Right ventricle myocardium superior (tissue), 1 donor: ENCODE measurements at places on chromosomes 1 and 21. TPM values are rescaled to one million over a fixed set of nuclear protein-coding genes. Genes with fewer than 3 reads are reported as not detected.

DNA sequence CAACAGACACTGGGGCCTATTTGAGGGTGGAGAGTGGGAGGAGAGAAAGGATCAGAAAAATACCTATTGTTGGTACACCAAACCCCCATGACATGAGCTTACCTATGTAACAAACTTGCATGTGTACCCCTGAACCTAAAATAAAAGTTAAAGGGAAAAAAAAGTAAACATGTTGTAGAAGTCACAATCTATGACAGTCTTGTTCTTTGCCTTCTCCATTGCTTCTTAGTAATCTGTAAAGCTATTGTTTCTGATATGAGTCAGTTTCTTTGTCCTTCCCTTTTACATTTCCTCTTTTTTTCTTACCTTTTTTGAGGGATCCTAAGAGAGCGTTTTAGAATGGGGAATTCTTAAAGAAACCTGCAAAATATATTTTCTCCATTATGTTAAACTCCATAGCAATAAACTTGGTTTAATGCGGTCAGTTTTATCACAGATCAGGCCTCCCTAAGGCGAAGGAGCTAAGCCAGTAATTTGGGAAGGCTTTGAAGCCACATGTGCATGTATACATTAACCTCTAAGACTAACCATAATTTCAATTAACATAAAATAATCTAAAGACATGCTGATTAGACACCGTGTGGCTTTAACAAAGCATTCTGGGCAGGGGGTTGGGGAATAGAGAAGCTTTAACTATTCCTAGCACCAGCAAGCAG, 77.8 kb upstream of the C1orf105 start:
- DNase-seq, result no peak

GRCh38 chr1:70552662-70553566, 141.8 kb downstream of the CTH start:
- no peak for DNase-seq

GRCh38 chr1:220001095-220001501, 45.2 kb downstream of the EPRS1 start:
- no peak for DNase-seq

DNA sequence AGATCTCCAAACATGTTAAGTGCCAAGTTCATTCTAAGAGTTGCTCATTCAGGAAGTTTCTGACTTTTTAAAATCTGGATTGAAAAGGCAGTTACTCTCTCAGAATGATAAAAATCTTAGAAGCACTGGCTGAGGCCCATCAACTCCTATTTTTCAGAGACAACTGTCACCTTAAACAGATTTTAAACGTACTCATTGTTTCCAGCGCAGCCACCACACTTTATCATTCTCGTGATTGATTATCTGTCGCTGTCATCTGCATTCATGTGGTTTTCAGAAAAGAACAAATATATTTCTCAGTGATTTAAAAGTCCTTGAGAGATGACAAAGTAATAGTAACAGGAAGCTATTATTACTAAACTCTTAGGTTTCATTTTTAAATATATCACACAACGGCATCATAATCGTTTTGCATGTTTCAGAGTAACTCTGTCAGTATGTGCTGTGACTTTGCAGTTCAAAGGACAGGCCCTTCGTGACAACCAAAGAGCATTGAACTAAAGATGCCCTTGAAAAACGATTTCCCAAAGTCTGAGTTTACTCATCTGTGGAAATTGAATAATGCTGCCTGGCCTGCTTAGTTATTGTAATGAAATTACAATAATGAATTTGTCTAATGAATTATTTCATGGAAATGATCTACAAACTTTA, 14.9 kb upstream of the KCNK1 start:
- no peak for DNase-seq

DNA sequence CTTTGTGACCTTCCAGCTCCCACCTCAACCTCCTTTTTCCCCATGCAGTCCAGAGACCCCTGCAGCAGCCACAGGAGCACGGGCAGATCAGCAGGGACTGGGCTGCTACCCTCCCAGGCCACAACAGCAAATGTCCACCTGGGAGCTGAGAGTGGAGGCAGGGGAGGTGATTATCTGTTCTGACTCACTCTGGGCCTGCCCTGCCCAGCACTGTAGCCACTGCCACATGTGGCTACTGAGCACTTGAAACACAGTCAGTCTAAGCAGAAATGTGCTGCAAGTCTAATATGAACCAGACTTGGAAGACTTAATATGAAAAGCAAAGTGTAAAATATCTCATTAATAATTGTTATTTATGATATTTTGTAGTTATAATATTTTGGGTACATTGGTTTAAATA, 148.9 kb upstream of the VANGL1 start:
- DNase-seq, result no peak

DNA sequence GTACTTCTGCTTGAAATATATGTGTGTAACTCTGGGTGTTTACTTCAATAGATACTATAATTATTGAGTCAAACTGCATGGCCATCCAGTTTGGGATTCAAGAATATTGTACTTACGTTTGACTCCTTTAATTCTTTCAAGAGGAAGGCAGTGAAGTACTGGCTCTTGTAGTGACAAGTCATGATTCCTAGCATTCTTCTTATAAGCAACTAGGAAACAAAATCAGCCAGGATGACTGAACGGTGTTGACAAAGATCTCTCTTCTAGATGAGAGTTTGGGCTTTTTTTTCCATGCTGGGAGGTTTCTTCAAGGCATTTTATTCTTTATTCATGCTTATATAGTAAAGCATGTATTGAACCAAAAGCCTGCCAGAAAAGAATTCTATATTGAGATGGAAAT, 58.3 kb downstream of the CLEC20A start:
- no peak for DNase-seq

ZNF683 gene
- not detected for total RNA-seq

SPRR2B gene
- total RNA-seq, result not detected

DDI2 gene
- 19.4 TPM for total RNA-seq
